ENCODE measurements at places on chromosomes 11 and 22. TPM values are rescaled to one million over a fixed set of nuclear protein-coding genes. Genes with fewer than 3 reads are reported as not detected.

Gene ROBO4
- total RNA-seq, result 16.2 TPM

Gene C11orf16
- not detected for total RNA-seq

DNA sequence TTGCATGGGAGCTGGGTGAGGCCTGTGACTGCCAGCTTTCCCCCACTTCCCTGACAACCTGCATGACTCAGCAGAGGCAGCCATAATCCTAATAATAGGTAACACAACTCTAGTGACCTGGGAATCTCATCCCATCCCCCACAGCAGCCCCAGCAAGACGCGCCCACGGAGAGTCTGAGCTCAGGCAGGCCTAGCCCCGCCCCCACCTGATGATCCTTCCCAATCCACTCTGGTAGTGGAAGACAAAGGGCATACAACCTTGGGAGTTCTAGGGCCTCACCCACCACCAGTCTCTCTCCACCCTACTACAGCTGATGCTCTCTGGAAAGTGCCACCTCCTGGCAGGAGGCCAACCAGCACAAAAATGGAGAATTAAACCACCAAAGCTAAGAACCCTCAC is 60.3 kb downstream of the CWF19L2 start:
- peaks cover 5% of the 10 kb centered on the region for H3K36me3 ChIP-seq
- no peak overlapping the region for H3K27ac ChIP-seq
- H3K27me3 ChIP-seq, result no peaks in the 10 kb centered on the region
- no peak overlapping the region for H3K4me3 ChIP-seq
- no peaks in the 10 kb centered on the region for H3K4me1 ChIP-seq

DNA sequence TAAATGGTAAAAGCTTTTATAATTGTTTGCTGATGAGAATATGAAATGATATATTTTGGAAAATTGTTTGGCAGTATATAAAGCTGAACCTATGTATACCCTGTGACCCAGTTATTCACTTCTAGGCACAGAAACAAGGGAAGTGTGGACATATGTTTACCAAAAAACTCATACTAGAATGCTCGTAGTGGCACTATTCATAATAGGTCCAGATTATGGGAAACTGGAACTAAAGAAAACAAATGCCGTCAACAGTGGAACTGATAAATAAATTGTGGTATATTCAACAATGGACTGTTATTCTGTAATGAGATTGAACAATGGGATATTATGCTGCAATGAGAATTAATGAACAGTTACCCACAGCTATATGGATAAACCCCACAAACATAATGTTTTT is 32.8 kb downstream of the CSTPP1 start:
- H3K27ac ChIP-seq, result no peak overlapping the region
- H3K27me3 ChIP-seq, result no peaks in the 10 kb centered on the region
- H3K4me1 ChIP-seq, result no peaks in the 10 kb centered on the region
- no peak for DNase-seq

Gene OR51I1
- total RNA-seq, result not detected

GRCh38 chr11:131668500-131669400 is 298.3 kb downstream of the NTM start:
- no peaks in the 10 kb centered on the region for H3K36me3 ChIP-seq
- no peak overlapping the region for H3K4me3 ChIP-seq

Gene KRTAP5-8
- total RNA-seq, result not detected

DNA sequence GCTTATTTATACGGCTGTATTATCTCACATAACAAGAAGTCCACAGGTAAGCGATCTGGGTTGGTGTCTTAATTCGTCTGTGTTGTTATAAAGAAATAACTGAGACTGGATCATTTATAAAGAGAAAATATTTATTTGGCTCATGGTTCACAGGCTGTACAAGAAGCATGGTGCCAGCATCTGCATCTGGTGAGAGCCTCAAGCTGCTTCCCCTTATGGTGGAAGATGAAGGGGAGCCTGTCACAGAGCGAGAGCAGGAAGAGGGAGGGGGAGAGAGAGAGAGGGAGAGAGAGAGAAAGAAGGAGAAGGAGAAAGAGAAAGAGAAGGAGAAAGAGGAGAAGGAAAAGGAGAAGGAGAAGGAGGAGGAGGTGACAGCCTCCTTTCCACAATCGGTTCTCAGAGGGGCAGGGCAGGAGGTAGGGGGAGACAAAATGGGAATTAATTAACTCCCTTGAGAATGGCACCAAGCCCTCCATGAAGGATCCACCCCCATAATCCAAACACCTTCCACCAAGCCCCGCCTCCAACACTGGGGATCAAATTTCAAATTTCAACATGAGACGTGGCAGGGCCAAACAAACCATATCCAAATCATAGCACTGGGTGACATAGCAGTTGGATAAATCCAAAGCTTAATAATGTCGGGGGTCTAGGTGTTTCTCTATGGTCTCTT is 15.0 kb upstream of the TRIM44 start:
- no peaks in the 10 kb centered on the region for H3K27me3 ChIP-seq
- no peaks in the 10 kb centered on the region for H3K36me3 ChIP-seq
- DNase-seq, result peak; percentile 53
- H3K4me3 ChIP-seq, result no peak overlapping the region
- H3K27ac ChIP-seq, result no peak overlapping the region

DNA sequence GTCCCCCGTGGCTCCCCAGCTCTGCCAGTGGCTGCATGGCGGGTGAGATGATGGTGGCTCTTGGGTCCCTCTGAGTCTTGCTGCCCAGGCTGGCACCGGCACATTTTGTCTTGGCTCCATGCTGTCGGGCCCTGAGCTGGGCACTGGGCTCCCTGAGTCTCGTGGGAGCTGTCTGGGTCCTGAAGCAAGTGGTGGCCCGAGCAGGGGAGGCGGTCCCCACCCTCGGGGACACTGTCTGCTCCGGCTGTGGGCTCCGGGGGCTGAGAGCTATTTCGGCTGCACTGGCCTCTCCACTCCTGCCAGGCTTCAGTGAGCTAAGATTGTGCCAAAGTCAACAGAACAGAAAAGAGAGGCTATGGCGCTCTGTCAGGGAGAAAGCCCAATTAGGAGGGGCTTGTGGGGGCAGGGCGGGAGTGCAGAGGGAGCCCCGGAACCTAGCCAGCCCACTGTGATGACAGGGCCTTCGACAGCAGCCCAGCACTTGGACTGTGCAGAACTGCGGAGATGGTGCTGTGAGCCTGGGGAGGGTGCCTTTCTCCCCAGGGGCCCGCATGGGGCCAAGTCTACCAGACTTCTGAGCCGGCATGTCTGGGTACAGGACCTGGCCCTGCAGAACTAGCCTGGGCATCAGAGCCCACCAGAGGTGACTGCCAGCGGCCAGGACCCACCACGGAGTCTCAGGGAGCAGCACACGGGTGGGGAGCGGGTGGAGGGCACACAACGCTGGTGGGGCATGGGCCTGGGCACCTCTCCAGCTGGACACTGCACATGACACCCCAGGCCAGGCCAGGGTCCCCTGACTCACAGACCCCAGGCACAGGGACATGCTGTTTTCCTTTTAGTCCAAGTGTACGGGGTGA is 38.0 kb downstream of the RTN4R start:
- H3K27ac ChIP-seq, result no peak overlapping the region
- no peaks in the 10 kb centered on the region for H3K36me3 ChIP-seq
- no peak for DNase-seq
- H3K27me3 ChIP-seq, result no peaks in the 10 kb centered on the region
- H3K4me1 ChIP-seq, result peaks cover 20% of the 10 kb centered on the region

GRCh38 chr22:50255607-50256006 is 4.5 kb upstream of the HDAC10 start:
- H3K27ac ChIP-seq, result no peak overlapping the region
- peaks cover 34% of the 10 kb centered on the region for H3K4me1 ChIP-seq
- H3K27me3 ChIP-seq, result no peaks in the 10 kb centered on the region
- H3K36me3 ChIP-seq, result peaks cover 25% of the 10 kb centered on the region

DNA sequence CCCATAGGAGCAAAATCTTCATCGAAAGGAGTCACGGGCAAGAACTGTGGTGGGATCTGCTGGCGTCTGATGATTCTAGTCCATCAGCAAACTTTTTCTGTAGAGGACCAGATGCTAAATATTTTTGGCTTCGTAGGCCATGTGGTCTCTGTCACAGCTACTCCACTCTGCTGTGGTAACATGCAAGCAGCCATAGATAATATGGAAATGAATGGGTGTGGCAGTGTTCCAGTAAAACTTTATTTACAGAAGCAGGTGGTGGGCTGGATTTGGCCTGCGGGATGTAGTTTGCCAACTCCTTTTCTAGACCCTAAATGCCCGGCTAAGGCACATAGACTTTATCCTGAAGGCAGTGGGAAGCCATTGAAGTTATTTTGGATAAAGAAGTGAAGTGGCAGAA is 32.9 kb downstream of the BMAL1 start:
- H3K4me3 ChIP-seq, result no peak overlapping the region
- no peaks in the 10 kb centered on the region for H3K36me3 ChIP-seq
- no peaks in the 10 kb centered on the region for H3K27me3 ChIP-seq
- no peak for DNase-seq
- peaks cover 72% of the 10 kb centered on the region for H3K4me1 ChIP-seq
- H3K27ac ChIP-seq, result no peak overlapping the region

GRCh38 chr11:12239396-12239795 is 129.0 kb downstream of the MICAL2 start:
- DNase-seq, result no peak
- no peaks in the 10 kb centered on the region for H3K27me3 ChIP-seq
- peak overlapping the region; percentile 88 for H3K27ac ChIP-seq
- no peak overlapping the region for H3K4me3 ChIP-seq
- H3K36me3 ChIP-seq, result peaks cover 24% of the 10 kb centered on the region

DNA sequence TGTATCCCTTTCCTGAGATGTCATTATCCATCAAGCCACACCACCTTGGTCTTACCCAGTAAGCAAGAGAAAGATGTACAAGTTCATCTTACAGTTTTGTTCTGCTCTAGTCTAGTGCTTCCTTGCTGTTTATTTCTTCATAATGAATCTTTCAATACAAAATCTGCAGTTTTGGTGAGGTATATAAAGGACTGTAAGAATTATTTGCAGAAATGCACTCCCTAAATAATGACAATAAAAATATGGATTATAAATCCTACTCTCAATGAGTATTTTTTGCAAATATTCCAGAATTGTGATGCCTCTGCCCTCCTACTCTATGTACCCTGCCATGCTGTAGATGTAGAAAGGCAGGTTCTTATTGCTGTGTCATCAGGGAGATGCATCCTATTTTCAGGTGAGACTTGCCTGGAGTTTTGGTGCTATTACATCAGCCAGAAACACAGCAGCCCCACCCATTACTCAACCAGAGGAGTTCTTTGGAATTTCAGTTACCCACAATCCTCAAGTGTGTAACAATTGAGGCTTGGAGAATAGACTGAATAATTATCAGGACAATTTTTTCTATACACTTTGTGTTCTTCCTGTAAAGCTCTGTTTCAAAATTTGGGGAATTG is at the start of gene OR10S1:
Gene OR10S1, minus strand, starts transcription at position 51 of the 617 bp plus-strand sequence. CDS start 117 bp downstream, outside the sequence.
- H3K4me3 ChIP-seq, result no peak within 1 kb of the TSS
- no peaks in the 10 kb centered on the region for H3K36me3 ChIP-seq
- H3K27ac ChIP-seq, result no peak within 1 kb of the TSS
- no peak for DNase-seq
- H3K4me1 ChIP-seq, result no peaks in the 10 kb centered on the region

Gene OR52E6
- total RNA-seq, result not detected

GRCh38 chr11:121420398-121420797 is 31.7 kb upstream of the SORL1 start:
- no peak for DNase-seq
- no peaks in the 10 kb centered on the region for H3K36me3 ChIP-seq
- H3K27me3 ChIP-seq, result no peaks in the 10 kb centered on the region
- H3K4me3 ChIP-seq, result no peak overlapping the region
- peaks cover 18% of the 10 kb centered on the region for H3K4me1 ChIP-seq
- no peak overlapping the region for H3K27ac ChIP-seq

Gene CSF2RB
- 19.4 TPM for total RNA-seq

GRCh38 chr11:115766561-115766960 is 262.3 kb upstream of the CADM1 start:
- no peaks in the 10 kb centered on the region for H3K4me1 ChIP-seq
- DNase-seq, result no peak
- no peaks in the 10 kb centered on the region for H3K27me3 ChIP-seq
- no peak overlapping the region for H3K27ac ChIP-seq
- no peaks in the 10 kb centered on the region for H3K36me3 ChIP-seq
- no peak overlapping the region for H3K4me3 ChIP-seq

GRCh38 chr11:73142128-73142377 is at the start of gene FCHSD2:
TSS of gene FCHSD2 (minus strand) at chr11:73142318. CDS start at chr11:73141877, 441 bp downstream.
- H3K36me3 ChIP-seq, result no peaks in the 10 kb centered on the region
- H3K27ac ChIP-seq, result peak within 1 kb of the TSS; percentile 97
- H3K4me3 ChIP-seq, result peak within 1 kb of the TSS; percentile 91
- no peaks in the 10 kb centered on the region for H3K27me3 ChIP-seq

DNA sequence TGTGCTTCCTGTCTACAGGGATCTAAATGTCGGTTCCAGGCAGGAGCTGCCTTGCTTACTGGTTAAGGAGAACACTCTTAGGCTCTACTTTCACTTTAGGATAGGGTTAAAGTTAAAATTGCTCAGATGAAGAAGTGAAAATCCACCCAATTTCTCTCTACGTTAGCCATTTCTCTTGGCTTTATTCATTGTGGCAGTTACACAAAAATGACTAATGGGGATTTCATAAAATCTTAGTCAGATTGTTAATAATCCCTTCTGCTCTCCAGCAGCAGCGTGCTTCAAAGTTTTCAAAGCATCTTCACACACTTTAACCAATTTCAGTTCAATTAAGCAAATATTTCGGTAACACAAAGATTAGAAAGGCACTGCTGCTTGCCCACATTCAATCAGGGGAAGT is 58.4 kb upstream of the RCN1 start:
- no peaks in the 10 kb centered on the region for H3K27me3 ChIP-seq
- H3K4me3 ChIP-seq, result no peak overlapping the region
- H3K27ac ChIP-seq, result no peak overlapping the region
- no peaks in the 10 kb centered on the region for H3K36me3 ChIP-seq
- no peaks in the 10 kb centered on the region for H3K4me1 ChIP-seq

Gene KLHL35
- total RNA-seq, result 0.17 TPM

GRCh38 chr11:105181100-105181499 is 41.5 kb upstream of the CARD18 start:
- no peak for DNase-seq
- no peak overlapping the region for H3K27ac ChIP-seq
- no peaks in the 10 kb centered on the region for H3K36me3 ChIP-seq
- H3K4me1 ChIP-seq, result no peaks in the 10 kb centered on the region

GRCh38 chr11:46600194-46600960 is 6.6 kb upstream of the AMBRA1 start:
- no peak overlapping the region for H3K4me3 ChIP-seq
- DNase-seq, result no peak
- H3K27me3 ChIP-seq, result no peaks in the 10 kb centered on the region
- H3K27ac ChIP-seq, result peak overlapping the region; percentile 33

Gene GPHA2
- not detected for total RNA-seq

Gene KCNC1
- total RNA-seq, result not detected

- H3K27ac ChIP-seq, result no peak overlapping the region
- H3K4me1 ChIP-seq, result no peaks in the 10 kb centered on the region
- peaks cover 41% of the 10 kb centered on the region for H3K36me3 ChIP-seq
- H3K4me3 ChIP-seq, result no peak overlapping the region
- no peak for DNase-seq
Measured at GRCh38 chr22:31896472-31896871, 47.9 kb upstream of the YWHAH start.

Gene MRGPRX3
- total RNA-seq, result not detected
